ENCODE measurements at places on chromosomes 2 and 18. TPM values are rescaled to one million over a fixed set of nuclear protein-coding genes. Genes with fewer than 3 reads are reported as not detected.

DNA sequence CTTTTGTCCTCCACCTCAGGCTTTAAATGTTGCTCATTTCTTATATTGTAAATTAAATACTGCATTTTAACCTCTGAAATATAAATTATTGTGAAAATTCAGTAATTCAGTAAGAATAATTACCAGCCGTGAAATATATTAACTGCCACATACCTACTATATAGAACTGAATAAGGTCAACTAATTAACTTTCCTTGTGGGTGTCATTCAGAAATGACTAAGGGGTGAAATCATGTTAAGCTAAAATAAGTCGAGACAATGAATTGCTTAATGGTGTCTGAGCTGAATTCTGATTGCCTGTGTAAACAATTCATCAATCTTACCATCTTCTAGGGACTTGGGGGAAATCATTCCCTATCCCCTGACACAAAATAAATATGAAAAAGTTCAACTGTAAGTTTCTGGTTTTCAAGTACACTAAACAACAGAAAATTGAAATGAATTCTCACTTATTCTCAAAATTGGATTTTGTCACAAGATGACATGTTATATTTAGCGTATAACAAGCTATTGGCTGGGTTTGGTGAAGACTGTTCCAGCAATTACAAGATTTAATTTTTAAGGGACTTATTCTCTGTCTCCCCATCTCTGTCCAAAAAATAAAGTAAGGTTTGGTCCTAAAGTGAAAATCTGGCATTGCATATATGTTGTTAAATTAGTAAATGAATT, 255.1 kb downstream of the METTL4 start:
- no peak overlapping the region for H3K4me3 ChIP-seq
- no peak for DNase-seq
- H3K36me3 ChIP-seq: no peaks in the 10 kb centered on the region
- H3K4me1 ChIP-seq: no peaks in the 10 kb centered on the region
- no peaks in the 10 kb centered on the region for H3K27me3 ChIP-seq

DNA sequence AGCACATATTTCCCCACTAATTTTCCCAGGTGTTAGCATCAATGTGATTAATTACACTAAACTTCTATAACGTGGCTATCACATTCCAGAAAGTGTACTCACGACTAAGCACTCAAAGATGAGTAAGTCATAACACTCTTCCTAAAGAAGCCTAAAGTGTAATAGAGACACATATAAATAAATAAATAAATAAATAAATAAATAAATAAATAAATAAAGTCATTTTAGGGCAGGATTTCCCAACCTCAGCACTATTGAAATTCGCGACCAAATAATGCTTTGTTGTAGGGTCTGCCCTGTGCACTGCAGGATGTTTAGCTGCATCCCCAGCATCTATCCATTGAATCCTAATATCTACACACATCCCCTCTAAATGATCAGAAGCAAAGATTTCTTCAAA, 390.9 kb downstream of the CDH7 start:
- no peak overlapping the region for H3K4me3 ChIP-seq
- no peaks in the 10 kb centered on the region for H3K27me3 ChIP-seq
- H3K36me3 ChIP-seq: no peaks in the 10 kb centered on the region
- no peaks in the 10 kb centered on the region for H3K4me1 ChIP-seq

GRCh38 chr2:157830696-157831570, 45.2 kb downstream of the ACVR1 start:
- H3K36me3 ChIP-seq: no peaks in the 10 kb centered on the region
- DNase-seq: no peak
- H3K4me3 ChIP-seq: no peak overlapping the region
- no peaks in the 10 kb centered on the region for H3K27me3 ChIP-seq
- no peak overlapping the region for H3K27ac ChIP-seq
- H3K4me1 ChIP-seq: no peaks in the 10 kb centered on the region

DNA sequence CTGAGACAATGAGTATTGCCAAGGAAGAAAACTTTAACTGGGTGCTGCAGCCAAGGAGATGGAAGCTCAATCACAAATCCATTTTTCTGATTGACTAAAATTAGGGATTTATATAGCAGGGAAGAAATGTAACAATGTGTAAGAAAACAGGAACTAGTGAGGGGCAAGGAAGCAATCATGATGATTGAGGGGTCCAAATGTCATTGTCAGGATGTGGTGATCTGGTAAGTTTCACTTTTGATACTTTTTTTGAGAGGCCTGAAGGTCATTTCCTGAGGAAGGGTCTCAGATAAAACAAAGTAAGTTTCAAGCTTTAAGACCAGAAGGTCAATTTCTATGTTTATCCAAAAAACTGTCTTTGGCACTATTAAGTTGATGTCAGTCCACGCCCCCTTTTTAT, 12.0 kb upstream of the GCC2 start:
- H3K4me3 ChIP-seq: no peak overlapping the region
- H3K27me3 ChIP-seq: no peaks in the 10 kb centered on the region
- no peak for DNase-seq
- no peak overlapping the region for H3K27ac ChIP-seq
- H3K4me1 ChIP-seq: no peaks in the 10 kb centered on the region

Gene STAT4
- total RNA-seq: 0.63 TPM

Gene CRYGB
- total RNA-seq: not detected
